CD4-positive, alpha-beta T cell treated with Interleukin-6 for 4 hours (primary cell): ENCODE measurements at places on chromosomes 11 and 22.
A peak's percentile ranks its signal among the peaks of the same experiment; 100 is the strongest.

DNA sequence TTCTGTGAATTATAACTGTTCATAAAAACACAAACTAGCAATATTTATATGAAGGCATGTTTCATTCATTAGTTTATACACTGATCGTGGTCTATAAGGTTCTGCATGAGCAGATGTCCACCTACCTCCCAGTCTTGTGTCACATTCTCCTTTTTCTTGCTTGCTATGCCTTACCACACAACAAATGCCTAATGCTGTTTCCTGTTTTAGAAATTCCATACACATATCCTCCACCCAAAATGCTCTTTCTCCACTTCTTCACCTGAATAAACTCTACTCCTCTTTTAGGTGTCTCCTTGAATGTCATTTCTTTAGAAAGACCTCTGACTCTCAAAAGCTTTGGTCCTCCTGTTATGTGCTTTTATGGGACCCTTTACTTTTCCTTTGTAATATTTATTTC is 88.9 kb downstream of the BDNF start:
- DNase-seq, result no peak

- DNase-seq, result no peak
Observed at GRCh38 chr11:95360377-95361075, 129.5 kb upstream of the SESN3 start.

GRCh38 chr11:34480314-34480713 is 33.3 kb downstream of the ELF5 start:
- DNase-seq, result no peak

DNA sequence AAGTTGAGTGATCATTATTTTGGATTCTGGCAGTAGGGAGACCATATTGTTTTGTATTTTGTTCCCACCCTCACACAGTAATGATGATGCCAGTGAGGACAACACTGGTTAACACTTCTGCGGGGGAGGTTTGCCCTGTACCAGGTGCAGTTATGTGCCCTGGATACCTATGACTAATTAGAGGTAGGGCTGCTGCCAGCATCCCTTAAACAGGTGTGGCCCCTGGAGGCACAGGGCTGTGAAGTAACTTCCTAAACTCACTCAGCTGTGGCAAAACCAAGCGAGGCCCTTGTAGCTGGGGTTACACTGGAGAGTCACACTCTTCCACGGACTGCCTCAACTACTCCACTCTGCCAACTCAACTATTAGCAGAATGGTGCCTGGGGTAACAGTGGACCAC is 64.5 kb downstream of the MCM5 start:
- DNase-seq, result no peak

DNA sequence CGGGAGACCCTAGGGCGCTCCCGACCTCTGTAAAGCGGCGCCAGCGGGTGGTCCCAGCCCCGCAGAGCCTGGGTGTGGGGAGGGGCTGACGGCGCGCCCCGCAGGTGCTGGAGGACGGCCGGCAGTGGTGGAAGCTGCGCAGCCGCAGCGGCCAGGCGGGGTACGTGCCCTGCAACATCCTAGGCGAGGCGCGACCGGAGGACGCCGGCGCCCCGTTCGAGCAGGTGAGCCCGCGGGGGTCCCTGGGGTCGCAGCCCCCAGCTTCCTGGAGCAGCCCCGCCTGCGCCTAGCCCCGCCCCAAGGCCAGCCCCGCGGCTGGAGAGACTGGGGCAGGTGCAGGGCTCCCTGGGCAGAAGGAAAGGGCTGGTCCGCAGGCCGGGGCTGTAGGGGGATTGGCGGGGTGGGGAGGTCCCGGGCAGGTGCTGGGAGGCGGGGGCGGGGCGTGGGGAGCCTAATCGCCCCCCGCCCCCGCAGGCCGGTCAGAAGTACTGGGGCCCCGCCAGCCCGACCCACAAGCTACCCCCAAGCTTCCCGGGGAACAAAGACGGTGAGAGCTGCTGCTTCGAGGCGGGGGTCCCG is 19.7 kb downstream of the EPS8L2 start:
- peak; percentile 17 for DNase-seq
